Activated T-helper 1 cell treated with anti-CD3 and anti-CD28 coated beads, Interleukin-2, amount 50 U/mL, for 16 hours (primary cell): ENCODE measurements at places on chromosomes 7 and 10.

GRCh38 chr10:66746711-66747110, 179.1 kb upstream of the LRRTM3 start:
- DNase-seq, result no peak

DNA sequence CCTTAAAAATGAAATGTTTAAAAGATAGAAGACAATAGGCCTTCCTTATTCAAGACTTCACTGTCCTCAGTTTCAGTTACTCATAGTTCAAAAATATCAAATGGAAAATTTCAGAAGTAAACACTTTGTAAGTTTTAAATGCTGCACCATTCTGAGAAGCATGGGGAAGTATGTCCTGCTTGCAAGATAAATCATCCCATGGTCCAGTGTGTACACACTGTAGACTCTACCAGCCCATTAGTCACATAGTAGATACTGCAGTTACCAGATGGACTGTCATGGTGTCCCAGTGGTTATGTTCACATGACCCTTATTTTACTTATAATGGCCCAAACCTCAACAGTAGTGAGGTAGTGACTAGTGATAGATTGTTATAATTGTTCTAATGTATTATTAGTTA, 69.5 kb downstream of the PTPN12 start:
- DNase-seq, result no peak

DNA sequence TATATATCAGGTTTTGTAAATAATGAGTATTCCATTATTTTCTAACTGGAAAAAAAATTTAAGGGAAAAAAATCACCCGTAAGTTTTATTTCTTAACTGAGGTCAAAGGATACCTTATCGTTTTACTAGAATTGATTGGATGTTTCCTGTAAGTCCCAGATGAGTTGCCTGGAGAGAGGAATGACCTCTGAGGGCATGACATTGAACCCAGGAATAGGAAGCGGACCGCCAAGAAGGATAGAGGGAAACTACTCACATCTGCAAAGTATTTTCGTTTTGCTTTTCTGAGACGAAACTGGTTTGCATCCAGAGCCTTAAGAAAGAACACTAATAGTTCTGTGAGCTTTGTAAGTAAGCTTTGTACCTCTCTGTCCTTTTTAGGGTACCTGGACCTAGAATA, 17.4 kb downstream of the RABGEF1 start:
- DNase-seq, result no peak

DNA sequence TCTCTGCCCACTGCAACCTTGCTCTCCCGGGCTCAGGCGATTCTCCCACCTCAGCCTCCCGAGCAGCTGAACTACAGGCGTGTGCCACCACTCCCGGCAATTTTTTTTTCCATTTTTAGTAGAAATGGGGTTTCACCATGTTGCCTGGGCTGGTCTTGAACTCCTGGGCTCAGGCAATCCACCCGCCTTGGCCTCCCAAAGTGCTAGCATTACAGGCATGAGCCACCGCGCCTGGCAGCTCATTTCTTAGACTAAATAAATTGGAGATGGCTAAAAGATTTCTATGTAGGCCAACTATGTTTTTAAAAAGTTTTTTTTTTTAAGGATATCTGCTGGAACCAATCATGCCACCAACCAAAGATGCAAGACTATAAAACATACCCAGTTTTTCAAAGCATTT, 67.8 kb downstream of the TRUB1 start:
- DNase-seq, result no peak

DNA sequence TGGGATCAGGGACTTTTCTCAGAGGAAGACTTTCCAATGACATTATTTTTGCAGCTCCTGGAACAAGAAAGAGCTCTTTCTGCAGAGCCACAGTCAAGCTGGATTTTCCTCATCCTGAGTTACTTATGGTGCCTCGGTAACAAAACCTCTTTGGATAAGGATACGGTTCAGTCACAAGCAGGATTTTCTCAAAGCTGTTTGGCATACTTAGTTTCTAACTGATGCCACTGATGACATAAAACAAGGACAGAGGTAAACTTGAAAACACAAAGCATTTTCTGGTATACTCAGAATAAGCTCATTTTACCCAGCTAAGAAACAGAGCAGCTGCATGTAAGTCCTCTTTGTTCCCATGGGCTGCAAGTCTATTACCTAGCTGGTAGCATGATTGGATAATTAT, 340.9 kb upstream of the MEOX2 start:
- no peak for DNase-seq

- no peak for DNase-seq
Measured at GRCh38 chr10:1360011-1360557, 303.9 kb downstream of the WDR37 start.

GRCh38 chr7:105011831-105012502, 2.0 kb upstream of the KMT2E start:
- DNase-seq, result peak; percentile 8

GRCh38 chr10:44306147-44306710, 78.7 kb downstream of the CXCL12 start:
- no peak for DNase-seq

GRCh38 chr10:7161484-7162250, 249.2 kb downstream of the SFMBT2 start:
- DNase-seq, result no peak

- no peak for DNase-seq
Measured at GRCh38 chr7:130649004-130649790, 19.4 kb downstream of the COPG2 start.

DNA sequence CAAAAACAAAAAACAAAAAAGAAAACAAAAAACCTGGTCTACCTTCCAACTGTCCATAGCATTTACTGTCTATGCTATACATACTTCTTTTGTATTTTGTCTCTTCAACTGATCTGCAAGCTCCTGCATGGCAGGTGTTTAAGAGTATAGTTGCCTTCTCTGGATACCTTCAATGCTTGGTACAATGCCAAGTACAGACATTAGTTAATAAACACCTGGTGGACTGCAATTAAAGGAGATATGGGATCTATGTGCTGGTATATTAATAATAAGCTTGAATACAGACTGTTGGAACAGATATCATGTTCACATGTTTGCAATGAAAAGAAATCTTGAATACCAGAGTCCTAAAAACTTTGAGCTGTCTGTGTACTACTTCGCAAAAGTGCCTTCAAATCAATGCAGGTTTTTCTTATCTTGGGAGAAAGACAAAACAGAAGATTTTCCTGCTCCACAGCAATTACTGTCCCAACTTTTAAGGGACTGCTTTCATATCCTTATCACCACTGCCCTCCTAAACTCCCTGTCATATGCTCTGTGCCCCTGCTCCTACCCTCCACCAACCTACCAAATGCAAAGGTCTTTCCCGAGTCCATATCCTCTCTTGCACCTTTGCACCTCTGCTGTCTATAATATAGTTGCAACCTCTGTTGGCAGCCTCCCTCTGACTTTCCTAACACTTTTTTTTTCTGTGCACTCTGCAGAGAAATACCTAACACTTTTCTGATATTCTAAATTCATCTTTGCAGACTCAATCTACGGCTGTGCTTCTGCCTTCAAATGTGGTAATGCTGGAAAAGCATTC, 85.1 kb downstream of the DNMBP start:
- DNase-seq, result no peak

- DNase-seq, result no peak
Measured at GRCh38 chr10:129612481-129613109, 145.6 kb downstream of the MGMT start.

- no peak for DNase-seq
Measured at GRCh38 chr7:55513868-55514267, 58.4 kb downstream of the VOPP1 start.

GRCh38 chr10:12073526-12073925, 4.8 kb downstream of the DHTKD1 start:
- DNase-seq, result no peak

- no peak for DNase-seq
Measured at GRCh38 chr7:2659556-2660358, 28.0 kb downstream of the TTYH3 start.

DNA sequence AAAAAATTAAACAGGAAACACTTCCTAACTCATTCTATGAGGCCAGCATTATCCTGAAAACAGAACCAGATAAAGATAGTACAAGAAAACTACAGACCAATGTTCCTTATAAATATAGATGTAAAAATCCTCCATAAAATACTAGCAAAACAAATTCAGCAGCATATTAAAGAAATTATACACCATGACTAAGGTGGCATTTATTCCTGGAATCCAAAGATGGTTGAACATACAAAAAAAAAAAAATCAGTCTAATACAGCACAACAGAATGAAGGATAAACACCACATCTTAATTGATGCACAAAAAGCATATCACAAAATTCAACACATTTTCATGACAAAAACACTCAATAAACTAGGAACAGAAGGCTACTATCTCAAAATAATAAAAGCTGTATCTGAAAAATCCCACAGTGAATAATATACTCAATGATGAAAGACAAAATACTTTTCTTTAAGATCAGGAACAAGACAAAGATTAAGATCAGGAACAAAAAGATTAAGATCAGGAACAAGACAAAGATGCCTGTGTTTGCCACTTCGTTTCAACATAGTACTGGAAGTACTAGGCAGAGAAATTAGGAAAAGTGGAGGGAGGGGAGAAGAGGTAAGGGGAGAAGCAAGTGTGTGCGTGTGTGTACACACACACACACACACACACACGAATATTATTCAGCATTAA, 95.6 kb downstream of the SNX13 start:
- no peak for DNase-seq

- no peak for DNase-seq
Measured at GRCh38 chr7:157021871-157022680, 11.6 kb upstream of the MNX1 start.

- no peak for DNase-seq
Measured at GRCh38 chr10:27611744-27612550, 107.8 kb downstream of the RAB18 start.

- DNase-seq, result no peak
Measured at GRCh38 chr10:15353471-15354017, 17.5 kb downstream of the FAM171A1 start.

GRCh38 chr10:23499372-23500132, 60.7 kb downstream of the OTUD1 start:
- DNase-seq, result no peak

DNA sequence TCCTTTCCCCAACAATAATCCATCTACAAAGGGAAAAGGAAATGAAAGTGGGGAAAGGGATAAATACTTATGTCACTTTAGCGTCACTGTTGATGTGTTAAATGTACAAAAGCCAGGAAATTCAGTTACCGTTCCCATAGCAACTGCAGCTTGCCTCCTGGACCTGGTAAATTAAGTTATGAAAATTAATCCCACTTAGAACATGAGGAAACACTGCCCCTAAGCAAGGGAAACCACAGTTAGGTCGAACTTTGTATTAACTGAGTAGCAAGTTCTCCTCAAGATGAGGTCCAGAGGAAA, 338.2 kb upstream of the AOAH start:
- DNase-seq, result no peak

DNA sequence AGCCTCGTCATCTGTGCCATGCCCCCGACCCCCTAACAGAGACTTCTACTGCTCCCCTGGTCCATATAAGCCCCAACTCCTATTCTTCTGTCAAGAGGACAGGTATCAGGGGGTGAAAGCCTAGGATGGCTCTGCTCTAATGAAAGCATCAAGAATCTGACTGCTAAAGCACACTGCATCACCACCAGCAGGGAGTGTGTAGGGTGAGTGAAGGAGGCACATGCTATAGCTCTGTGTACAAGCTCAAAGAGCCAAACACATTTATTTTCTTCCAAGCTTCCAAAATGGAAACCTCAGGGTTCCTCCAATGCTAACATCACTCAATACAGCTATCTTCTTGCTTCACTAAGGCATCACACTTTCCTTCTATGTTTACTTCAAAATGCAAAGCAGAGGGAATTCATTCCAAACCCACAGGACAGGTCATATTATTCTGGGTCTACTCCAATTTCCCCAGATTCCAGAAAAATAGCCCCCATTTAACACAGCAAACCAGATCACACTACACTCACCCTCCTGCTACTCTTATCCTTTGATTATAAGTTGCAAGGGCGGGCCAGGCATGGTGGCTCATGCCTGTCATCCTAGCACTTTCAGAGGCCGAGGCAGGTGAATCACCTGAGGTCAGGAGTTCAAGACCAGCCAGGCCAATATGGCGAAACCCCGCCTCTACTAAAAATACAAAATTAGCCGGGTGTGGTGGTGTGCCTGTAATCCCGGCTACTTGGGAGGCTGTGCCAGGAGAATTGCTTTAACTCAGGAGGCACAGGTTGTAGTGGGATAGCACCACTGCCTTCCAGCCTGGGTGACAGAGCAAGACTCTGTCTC, 36.6 kb downstream of the RHEB start:
- no peak for DNase-seq

GRCh38 chr10:49609006-49609282, 1.2 kb upstream of the SLC18A3 start:
- no peak for DNase-seq

- no peak for DNase-seq
Measured at GRCh38 chr10:17100586-17100985, 29.0 kb downstream of the CUBN start.

GRCh38 chr10:93006435-93007039, 54.1 kb upstream of the CYP26C1 start:
- no peak for DNase-seq

DNA sequence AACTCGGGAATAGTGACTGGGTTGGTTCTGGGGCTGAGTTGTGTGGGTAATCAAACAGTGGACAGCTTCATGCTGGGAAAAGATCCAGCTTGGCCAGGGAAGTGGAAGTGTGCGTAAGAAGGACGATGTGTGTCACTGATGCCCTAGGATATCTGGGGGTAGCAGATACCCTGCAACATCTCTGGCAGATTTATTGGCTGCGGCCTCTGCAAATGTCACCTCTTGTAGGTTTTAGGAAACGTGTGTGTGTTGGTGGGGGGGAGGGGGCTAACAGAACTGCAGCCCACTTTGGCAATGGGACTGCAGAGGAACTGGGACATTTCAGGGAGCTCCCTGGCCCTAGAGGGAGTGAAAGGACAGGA, 965 bp upstream of the AGAP3 start:
- no peak for DNase-seq

GRCh38 chr10:88172159-88172558, 308.7 kb downstream of the PTEN start:
- no peak for DNase-seq

DNA sequence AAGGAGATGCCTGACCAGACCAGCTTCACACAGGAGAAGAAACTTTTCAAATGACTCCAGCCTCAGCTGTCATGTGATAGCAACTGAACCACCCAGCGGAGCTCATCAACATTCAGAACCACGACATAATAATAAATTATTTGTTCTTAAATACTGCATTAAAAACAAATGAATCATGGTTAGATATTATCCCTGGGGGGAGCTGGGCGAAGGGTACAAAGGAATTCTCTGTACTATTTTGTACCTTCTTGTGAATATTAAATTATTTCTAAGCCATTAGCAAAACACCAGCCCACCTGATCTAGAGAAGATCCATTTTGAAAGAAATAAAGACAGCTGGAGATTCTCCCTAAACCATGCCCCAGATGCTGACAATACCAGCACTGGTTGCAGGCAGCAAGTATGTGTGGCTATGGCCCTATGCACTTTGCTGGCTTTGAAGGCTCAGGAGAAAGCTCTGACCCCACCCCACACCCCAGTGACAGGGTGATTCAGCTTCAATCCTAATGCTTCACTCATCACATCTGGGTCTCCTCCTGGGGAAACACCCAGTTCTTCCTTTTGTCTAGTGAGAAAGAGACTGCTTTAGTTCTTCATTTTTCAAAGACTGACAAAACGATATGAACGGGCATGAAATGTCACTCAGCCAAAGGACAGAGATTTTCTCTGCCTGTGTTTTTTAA, 45.5 kb upstream of the NKX2-3 start:
- DNase-seq, result no peak

GRCh38 chr7:81626008-81626407, 143.8 kb downstream of the HGF start:
- DNase-seq, result no peak
